ENCODE measurements at places on chromosomes 3 and 15.

DNA sequence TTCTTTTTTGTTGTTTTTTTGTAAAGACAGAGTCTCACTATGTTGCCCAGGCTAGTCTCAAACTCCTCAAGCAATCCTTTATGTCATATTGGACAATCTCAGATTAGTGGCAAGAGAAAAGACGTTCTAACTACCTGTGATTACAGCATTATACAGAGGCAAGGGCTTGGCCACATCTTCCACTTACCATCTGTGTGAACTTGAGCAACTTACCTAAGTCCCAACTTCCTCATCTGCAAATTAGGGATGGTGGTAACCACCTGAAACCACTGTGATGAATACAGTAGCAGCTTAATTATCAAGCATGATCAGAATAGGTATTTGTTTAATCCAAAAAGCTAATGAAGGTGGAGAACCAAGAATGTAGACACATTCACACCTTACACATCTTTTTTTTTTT lies 16.1 kb downstream of the LRRC2 start:
- no peak for DNase-seq

DNA sequence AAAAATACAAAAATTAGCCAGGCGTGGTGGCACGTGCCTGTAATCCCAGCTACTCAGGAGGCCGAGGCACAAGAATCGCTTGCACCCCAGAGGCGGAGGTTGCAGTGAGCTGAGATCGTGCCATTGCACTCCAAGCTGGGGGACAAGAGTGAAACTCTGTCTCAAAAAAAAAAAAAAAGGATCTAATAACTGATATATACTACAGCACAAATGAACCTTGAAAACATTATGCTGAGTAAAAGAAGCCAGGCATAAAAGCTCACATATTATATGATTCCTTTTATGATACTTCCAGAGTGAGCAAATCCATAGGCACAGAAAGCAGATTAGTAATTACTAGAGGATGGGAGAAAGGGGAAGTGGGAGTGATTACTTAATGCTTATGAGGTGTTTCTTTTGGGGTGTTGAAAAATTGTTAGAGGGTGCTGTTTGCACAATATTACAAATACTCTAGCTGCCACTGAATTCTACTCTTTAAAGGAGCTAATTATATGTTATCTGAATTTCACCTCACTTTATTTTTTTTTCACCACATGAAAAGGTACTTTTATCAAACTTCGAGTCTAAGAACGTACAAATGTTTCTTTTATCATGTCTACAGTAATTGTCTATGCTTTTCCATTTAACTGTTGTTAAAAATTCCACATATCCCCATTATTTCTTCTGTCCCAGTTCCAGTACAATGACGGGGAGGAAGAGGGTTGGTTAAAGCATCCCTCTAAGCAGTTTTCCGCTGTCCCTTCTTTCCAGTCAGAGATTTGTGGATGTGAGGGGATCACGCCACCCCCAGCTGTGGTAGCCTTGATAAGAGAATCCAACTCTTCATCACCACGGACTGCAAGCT lies 77.7 kb upstream of the FAM174B start:
- no peak for DNase-seq

DNA sequence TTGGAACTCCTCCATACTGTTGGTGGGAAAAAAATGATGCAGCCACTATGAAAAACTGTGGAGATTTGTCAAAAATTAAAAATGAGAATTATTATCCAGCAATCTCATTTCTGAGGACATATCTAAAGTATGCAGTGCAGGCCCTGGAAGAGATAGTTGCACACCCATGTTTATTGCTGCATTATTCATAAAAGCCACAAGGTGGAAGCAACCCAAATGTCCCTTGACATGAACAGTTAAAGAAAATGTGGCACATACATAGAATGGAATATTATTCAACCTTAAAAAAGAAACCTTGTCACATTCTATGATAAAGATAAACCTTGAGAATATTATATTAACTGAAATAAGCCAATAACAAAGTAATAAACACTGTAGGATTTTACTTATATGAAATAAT lies 80.9 kb upstream of the ARHGEF26 start:
- no peak for DNase-seq

- no peak for DNase-seq
These were observed 117.9 kb downstream of the LIPC start for GRCh38 chr15:58549785-58550074.

- no peak for DNase-seq
These were observed 508.3 kb downstream of the MCTP2 start for GRCh38 chr15:94739639-94740038.

- no peak for DNase-seq
These were observed 97.2 kb downstream of the CACNA1D start for GRCh38 chr3:53591646-53592045.

DNA sequence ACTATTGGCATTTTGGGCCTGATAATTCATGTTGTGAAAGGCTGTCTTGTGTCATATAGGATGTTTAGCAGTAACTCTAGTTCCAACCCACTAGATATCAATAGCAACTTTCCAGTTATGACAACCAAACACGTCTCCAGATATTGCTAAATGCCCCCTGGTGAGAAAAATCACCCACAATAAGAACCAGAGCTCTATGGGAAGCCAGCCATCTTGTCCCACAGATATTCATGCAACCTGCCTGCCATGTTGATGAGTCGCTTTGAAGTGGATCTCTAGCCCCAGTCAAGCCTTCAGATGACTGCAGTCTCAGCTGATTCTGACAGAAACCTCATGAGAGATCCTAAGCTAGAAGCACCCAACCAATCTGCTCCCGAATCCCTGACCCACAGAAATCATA lies 5.6 kb upstream of the TNIK start:
- no peak for DNase-seq

DNA sequence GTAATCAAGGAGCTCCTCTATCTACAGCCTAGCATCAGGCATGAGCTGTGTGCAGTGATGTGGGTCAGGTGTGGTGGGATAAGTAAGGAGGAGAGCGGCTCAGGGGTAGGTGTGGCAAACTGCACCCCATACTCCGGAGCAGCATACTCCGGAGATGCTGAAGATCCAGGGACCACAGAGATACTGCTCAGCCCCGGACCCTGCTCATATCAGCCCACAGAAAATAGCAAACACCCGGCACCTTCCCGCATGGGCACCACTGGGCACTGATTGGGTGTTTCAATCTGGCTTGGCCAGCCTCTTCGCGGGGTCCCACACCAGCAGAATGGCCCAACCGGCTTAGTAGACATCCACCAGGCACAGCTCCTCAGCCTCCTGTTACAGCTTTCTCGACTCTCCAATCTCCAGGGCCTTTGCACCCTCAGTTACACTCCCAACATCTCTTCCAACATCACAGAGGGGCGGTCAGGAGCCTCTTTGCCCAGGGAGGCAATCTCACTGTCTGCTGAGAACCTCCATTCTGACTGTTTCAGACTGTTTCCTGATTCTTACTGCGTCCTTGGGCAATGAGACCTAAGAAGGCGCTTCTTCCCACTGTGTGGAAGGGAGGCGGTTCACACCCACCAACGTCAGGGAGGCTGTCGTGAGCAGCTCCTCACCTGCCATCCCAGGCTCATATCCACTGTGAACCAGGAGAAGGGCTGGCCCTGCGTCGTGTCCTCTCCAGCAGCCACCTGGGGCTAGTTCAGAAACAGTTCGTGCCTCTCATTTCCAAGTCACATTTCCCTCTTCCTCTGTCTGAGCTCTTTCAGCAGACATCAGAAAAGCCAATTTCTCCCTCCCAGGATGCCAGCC lies 59.8 kb downstream of the CAPN7 start:
- no peak for DNase-seq

- DNase-seq: no peak
These were observed 154.1 kb upstream of the CADPS start for GRCh38 chr3:63029326-63029725.

DNA sequence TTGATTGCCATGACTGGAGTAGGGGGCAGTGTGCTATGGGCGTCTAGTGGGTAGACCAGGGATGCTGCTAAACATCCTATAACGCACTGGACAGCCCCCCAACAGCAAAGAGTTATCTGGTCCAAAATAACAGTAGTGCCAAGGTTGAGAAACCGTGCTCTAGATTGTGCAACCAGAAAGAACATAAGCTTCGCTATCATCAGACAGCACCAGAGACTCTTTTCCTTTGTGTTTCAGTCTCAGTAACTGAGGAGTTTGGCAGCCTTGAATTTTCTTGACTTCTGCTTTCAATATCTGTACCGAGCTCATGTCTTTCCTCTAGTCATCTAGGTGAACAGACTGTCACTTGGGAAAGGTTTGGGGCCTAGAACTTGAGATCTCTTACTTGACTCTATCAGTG lies 8.8 kb downstream of the ARID3B start:
- no peak for DNase-seq

DNA sequence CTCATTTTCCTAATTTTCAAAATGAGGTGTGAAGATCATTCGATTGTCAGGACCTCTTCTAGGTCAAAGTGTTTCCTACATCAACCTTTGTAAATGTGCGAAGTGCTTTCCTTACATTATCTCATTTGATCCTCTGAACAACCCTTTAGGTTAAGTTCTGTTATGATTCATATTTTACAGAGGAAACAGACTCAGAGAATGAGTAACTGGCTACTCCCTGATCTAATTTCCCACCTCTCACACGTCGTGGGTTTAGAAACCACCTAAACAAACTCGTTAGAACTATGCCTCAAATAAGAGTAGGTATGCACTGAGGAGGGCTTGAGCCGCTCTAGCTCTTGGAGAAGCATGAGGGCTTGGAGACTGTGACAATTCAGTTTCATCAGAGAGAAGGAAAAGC lies 148.6 kb downstream of the CD47 start:
- no peak for DNase-seq

- DNase-seq: no peak
These were observed 95.3 kb upstream of the DLG1 start for GRCh38 chr3:197393711-197394110.

DNA sequence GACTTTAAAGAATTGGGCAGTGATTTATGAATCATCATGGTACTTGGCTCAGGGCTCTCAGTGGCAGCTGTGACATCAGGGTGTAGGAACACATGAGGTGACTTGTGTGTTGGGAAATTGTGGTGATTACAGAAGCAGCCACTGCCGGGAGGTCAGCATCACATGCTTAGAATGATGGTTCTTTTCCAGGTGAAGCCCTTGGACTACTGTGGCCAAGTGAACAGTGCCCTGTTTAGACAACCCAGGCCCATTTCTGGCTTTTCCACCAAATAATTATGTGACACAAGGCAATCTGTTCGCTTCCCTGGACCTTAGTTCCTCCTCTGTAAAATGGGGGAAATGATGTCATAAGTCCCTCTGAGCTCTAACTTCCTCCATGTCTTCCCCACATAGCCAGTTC lies 139.7 kb upstream of the ROPN1 start:
- no peak for DNase-seq
